ENCODE measurements at places on chromosomes 3 and 15.

DNA sequence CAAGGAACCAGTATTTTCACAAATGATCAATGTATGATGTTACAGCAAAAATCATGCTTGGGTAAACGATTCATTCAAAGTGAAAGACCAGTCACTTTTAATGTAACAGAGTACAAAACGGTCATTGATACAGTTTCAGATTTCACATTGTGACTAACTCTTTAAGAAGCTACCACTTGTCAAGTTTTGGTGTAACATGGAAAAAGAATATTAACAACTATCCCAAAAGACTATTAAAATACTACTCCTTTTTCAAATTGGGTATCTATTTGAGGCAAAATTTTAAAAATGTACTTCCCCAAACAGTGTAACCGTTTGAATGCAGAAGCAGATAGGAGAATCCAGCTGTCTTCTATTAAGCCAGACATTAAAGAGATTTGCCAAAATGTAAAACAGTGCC lies 31.7 kb downstream of the AKAP13 start:
- no peak for DNase-seq

GRCh38 chr3:125646581-125646980 lies 51.3 kb upstream of the OSBPL11 start:
- no peak for DNase-seq

GRCh38 chr15:69380100-69380725 lies 33.9 kb upstream of the KIF23 start:
- no peak for DNase-seq

- DNase-seq: no peak
Observed at GRCh38 chr15:32060706-32061105, 30.4 kb downstream of the CHRNA7 start.

GRCh38 chr15:60844511-60845174 lies 365.7 kb upstream of the ICE2 start:
- DNase-seq: peak; percentile 61

GRCh38 chr3:22257252-22257651 lies 506.2 kb upstream of the ZNF385D start:
- DNase-seq: no peak

DNA sequence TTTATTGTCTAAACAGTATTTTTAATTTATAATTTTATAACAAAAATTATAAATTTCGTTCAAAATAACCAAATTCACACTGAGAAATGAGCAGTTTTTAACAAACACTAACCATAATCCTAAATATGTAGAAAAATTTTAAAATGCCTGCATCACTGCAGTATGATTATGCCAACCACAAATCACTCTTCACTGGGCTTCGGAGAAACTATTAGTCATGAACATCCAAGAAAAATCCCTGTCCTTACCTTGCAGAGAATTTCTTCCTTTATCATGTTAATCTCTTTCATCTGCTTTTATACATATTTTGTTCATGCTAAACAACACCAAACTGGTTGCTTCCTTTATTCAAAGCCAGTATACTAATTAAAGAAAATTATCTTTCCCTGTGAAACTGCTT lies 511.0 kb upstream of the ALCAM start:
- no peak for DNase-seq

GRCh38 chr3:123861081-123861836 lies 22.9 kb downstream of the MYLK start:
- no peak for DNase-seq

- no peak for DNase-seq
Observed at GRCh38 chr15:68231102-68231818, 1.7 kb upstream of the CLN6 start.

DNA sequence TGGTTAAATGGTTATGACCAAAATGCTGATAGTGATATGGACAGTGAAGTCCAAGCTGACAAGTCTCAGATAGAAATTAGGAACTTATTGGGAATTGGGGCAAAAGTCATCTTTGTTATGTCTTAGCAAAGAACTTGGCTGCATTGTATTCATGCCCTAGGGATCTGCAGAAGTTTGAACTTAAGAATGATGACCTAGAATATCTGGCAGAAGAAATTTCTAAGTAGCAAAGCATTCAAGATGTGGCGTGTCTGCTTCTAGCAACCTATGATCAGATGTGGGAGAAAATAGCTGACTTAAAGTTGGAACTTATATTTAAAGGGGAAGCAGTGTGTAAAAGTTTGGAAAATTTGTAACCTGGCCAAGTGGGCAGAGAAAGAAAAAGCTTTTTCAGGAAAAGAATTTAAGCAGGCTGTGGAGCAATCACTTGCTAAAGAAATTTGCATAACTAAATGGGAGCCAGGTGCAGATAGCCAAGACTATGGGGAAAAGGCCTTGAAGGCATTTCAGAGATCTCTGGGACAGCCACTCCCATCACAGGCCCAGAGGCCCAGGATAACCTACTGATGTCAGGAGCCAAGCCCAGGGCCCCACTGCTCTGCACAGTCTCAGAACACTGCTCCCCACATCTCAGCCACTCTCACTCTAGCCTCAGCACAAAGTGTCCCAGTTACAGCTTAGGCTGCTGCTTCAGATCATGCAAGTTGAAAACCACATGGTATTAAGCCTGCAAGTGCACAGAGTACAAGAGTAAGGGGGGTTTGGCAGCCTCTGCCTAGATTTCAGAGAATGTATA lies 147.8 kb upstream of the TGFBR2 start:
- DNase-seq: no peak

DNA sequence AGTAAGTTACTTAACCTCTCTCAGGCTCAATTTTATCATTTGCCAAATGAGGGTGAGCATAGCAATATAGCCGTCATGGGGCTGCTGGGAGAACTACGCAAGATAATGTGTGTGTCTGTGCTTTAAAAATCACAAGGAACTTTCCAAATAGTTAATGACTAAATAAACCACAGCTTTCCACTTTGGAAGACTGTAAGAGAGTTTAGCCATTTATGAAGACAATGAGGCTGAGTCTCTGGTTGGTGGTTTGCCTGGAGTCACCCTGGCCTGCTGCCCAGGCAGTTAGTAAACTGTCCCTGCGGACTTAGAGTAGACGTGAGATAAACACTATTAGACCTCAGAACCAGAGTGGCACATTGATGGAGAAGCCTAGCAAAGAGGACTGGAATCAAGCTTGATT lies 357.7 kb downstream of the CLSTN2 start:
- DNase-seq: no peak

GRCh38 chr15:99324082-99324620 lies 72.9 kb downstream of the LRRC28 start:
- DNase-seq: peak; percentile 7

DNA sequence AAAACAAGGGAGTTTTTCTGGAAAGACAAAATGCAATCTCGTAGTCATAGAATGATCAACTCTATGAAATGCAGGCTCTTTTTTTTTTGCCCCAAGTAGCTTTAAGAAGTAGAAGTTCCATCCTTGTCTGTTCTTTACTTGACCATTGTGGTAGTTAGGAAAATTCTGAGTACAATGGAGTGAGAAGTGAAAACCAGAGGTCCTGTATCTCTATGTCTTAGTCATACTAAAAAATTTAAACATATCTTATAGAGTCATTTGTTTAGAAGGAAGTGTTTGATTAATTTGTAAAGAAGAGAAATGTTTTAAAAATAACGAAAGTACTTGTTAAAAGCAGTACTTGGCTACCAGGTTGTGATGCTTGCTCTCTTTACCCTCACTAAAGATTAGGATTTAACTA lies 52.4 kb downstream of the PRKCI start:
- no peak for DNase-seq

DNA sequence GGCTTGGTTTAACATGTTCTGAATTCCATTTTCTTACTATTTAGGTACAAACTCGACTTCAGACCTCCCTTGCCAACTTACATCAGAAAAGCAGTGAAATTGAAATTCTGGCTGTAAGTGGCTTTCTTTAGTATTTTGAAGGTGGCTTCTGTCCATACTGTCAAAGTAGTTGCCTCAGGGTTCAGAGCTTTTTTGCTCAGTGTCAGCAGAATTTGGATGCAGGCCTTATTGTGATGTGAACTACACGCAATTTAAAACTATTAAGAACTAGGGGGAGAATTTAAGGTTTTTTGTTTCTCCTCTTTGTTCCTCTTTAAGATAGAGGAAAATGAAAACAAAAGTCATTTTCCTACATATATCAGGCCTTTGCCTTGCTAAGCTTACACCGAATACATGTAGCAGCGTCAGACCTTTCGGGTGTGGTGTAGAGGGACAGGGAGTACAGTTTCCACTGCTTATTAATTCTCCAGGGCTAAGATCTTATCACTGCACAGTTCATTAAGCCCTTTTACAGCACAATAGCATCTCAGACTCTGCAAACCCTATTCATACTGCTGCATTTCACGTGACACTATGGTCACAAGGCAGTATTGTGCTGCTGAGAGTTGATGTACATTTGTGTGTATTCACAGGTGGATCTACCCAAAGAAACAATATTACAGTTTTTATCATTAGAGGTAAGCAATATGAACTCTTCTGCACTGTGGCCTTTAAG lies 6.7 kb downstream of the SRP14 start:
- DNase-seq: no peak

DNA sequence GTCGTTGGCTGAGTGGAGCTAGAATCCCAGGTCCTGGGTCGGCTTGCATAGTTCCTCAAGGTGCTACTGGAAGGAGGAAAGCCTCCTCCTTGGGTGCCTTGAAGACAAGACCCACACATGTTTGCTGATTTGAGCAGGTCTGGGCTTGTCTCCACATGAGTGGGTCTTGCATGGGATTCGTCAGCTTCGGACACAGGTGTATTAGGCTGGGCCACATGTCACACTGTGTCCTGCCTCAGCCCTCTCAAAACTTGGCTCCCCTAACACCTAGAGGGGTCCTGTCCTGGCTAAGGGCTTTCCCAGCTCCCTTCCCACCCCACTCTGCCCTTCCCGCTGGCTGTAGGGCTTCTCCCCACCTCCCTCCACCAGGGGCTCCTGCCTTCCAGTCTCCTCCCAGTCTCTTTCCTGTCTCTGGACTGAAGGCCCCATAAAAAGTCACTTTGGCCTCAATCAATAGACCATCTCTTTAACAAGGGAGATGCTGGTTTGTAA lies 73.0 kb upstream of the ADPGK start:
- DNase-seq: no peak

DNA sequence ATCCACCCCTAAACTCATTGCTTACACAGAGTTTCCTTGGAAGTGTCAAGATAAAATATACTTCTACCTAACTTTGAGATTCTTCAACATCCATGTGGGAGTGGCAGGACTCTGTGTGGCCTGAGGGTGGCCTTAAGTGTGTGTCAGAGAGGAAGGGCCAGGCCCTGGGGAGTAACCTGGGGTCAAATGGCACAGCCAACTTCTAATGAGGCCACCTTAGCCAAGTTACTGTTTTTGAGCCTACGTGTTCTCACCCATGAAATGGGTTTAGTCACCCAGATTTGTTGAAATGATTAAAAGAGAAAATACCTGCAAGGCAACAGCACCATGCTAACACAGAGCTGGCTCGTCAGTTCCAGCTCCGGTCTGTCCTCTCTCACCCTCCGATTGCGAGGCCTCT lies 28.5 kb upstream of the UBE2Q2 start:
- no peak for DNase-seq
